ENCODE measurements at places on chromosomes 3 and 15.

DNA sequence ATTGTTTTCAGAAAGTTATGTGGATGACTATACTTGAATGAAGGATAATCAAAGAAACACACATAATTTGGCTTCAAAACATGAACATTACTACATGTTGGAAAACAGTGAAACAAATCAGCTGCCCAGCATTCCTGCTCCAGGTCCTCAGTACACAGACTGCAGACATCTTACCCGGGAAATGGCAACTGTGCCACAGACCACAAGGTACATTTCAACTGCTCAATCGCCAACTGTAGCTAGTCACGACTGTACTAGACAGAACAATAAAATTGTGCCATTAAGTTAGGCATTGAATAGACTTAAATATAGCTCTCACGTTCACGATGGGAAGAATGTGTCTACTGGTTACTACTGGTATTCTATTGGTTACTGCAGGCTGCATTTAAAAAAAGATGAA lies 5.0 kb downstream of the NAA50 start:
- no peak for DNase-seq

DNA sequence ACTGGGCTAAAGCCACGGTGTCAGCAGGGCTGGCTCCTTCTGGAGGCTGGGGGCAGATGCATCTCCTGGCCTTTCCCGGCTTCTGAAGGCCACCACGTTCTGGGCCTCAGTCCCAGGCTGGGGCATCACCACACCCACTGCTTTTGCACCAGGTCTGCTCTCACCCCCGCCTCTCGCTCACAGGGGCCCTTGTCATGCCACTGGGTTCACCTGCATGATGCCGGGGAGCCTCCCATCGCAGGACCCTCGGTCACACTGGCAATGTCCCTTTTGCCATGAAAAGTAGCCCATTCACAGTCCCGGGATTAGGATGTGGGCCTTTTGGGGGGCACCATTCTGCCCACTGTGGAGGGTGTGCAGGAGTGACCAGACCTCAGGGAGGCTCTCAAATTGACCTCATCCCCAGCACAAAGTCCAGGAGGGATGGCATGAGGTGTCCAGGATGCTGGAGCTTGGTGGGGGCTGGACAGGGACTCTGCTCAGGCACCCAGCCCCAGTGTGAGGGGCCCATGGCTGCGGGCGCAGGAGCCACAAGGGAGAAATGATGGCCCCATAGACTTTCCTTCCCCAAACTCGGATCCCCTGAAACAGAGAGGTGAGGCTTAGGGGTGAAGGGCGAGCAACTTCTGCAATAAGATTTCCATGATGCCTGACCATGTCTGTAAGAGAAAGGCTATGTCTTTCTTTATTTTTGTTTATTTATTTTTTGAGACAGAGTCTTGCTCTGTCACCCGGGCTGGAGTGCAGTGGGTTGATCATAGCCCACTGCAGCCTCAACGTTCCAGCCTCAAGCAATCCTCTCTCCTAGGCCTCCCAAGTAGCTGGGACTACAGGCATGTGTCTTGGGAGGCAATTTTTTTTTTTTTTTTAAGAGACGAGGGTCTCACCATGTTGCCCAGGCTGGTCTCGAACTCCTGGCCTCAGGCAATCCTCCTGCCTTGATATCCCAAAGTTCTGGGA lies 189.1 kb downstream of the GOLGA6L6 start:
- DNase-seq = no peak

DNA sequence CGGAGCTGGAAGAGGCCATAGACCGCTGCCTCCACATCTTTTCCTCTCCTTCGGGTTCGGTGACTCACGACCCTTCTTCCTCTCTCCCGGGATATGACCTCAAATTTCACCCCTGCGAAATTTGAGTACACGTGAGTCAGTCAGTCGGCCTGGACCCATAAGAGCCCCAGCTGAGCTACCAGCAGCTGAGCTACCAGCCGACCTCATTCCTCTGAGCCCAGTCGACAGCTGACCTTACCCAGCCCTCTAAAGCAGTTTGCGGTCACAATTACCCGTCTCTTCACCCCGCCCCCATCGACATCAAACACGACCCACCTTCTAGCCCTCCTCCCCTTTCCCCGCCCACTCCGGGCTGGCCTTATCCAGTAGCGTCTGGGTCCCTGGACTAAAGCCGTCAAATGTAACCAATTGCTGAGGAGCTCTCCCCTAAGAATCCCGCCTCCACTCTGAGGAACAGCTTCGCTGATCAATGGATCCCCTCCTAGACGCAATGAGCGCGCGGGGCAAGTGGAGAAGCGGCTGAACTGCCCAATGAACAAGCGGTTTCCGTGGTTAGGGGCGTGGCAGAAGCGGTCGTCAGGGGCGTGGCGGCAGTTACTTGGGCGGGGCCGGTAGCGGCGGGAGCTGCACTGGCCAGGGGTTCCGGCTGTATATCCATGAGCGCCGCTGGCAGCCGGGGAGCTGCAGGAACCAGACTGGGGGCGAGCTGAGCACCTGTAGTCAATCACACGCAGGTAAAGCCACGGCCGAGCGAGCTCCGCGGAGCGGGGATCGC lies at the start of gene ABHD2:
ABHD2 (plus strand) TSS at position 627 of the 775 bp plus-strand sequence. CDS start 27,872 bp downstream, outside the sequence.
- DNase-seq = peak; percentile 100

DNA sequence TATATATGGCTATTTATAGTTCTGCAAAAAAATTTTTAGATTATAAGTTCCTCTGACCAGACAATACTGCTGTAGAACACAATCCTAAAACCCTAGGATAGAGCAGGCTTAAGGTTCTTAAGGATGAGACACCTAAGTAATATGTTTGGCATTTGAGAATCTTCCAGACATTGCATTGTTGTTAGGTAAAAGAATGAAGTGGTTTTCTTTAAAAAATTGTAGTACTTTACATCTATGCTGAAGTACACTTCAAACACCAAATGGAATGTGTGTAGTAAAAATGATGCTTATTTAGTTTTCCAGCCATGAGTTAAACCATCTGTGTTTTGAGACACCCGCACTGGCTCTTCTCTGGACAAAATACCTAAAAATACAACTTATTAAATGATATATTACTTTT lies 857.7 kb downstream of the OTOL1 start:
- no peak for DNase-seq

- peak; percentile 85 for DNase-seq
Observed at GRCh38 chr3:14329116-14329830, 73.1 kb upstream of the SLC6A6 start.

DNA sequence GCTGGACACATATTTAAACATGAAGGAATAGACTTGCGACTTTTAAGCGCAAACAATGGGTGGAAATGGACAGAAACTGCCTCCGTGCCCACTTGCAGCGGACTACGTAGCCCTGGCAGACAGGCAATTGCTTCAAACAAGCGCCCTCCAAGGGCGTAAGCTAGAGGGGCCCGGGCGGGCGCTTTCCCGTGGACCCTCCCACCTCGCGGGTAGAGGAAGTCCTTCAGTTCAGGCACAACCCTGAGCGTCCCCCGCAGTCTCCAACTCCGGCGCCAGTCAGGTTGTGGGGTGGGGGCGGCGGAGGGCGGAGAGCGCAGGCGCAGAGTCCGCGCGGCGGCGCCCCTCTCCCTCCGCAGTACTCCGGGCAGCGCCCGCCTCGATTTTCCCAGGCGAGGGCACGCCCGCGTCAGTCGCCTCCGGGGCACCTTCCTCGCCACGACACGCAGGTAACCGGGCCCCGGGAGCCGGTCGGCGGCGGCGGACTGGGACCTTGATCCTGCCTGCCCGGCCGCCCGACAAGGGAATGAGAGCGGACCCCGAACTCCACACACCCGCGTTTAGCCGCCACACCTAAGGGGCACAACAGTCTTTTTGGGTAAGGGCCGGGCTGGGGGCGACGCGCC lies at the start of gene SLC35G2:
SLC35G2 (plus strand) TSS at position 358 of the 623 bp plus-strand sequence. CDS start 35,335 bp downstream, outside the sequence.
- DNase-seq = peak; percentile 17

Data from epithelial cell of esophagus (primary cell).